ENCODE measurements at places on chromosomes 7 and 10. TPM values are rescaled to one million over a fixed set of nuclear protein-coding genes. Genes with fewer than 3 reads are reported as not detected.

DNA sequence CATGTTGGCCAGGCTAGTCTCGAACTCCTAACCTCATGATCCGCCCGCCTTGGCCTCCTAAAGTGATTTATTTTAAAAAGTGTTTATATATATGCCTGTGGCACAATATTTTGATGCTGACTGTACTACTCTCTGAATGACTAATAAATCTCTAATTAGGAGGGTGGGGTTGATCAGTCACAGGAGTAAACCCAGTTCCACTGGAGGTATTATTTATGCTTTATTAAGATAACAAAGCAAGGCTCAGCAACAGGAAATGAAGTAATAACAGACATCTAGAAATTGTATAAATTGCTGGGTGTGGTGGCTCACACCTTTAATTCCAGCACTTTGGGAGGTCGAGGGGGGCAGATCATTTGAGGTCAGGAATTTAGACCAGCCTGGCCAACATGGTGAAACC lies 26.0 kb upstream of the MCU start:
- no peaks in the 10 kb centered on the region for H3K4me1 ChIP-seq
- H3K27me3 ChIP-seq = no peaks in the 10 kb centered on the region
- DNase-seq = no peak
- H3K27ac ChIP-seq = no peak overlapping the region
- H3K36me3 ChIP-seq = no peaks in the 10 kb centered on the region

DNA sequence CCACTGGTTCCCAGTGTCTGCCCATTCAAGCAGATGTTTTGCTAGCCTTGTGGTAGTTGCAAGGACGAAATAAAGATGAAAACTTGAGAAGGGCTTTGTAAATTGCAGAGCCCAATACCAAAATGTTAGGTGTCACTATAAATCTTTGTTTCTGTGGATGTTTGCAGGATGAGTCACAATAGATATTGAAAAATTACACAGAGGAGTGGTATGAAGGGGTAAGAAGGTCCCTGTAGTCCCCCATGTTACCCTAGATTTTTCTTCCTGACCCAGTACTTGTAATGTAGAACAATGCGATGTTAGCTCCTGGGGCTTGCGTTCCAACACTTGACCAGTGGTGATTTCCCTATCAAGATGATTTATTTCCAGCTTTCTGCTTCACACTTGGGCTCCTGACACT lies 102.6 kb upstream of the LYZL1 start:
- H3K27me3 ChIP-seq = no peaks in the 10 kb centered on the region
- H3K4me3 ChIP-seq = no peak overlapping the region
- no peaks in the 10 kb centered on the region for H3K36me3 ChIP-seq

TFPI2 gene
- total RNA-seq = 3.2 TPM

TNS3 gene
- total RNA-seq = 52.5 TPM

GSTK1 gene
- total RNA-seq = 110 TPM

CLDN3 gene
- 0.80 TPM for total RNA-seq

GRCh38 chr10:12846718-12847117 lies 154.8 kb downstream of the CCDC3 start:
- no peak overlapping the region for H3K4me3 ChIP-seq
- peaks cover 35% of the 10 kb centered on the region for H3K4me1 ChIP-seq
- no peak for DNase-seq
- no peaks in the 10 kb centered on the region for H3K27me3 ChIP-seq
- no peaks in the 10 kb centered on the region for H3K36me3 ChIP-seq
- no peak overlapping the region for H3K27ac ChIP-seq

LRRC18 gene
- not detected for total RNA-seq

GRCh38 chr10:116737627-116738327 lies 4.6 kb downstream of the HSPA12A start:
- DNase-seq = no peak
- no peaks in the 10 kb centered on the region for H3K36me3 ChIP-seq
- peaks cover 4% of the 10 kb centered on the region for H3K4me1 ChIP-seq
- no peaks in the 10 kb centered on the region for H3K27me3 ChIP-seq
- H3K27ac ChIP-seq = no peak overlapping the region

GRCh38 chr10:126908729-126909128 lies 3.5 kb downstream of the DOCK1 start:
- peaks cover 38% of the 10 kb centered on the region for H3K4me1 ChIP-seq
- no peak for DNase-seq
- no peaks in the 10 kb centered on the region for H3K27me3 ChIP-seq
- no peak overlapping the region for H3K27ac ChIP-seq
- H3K36me3 ChIP-seq = no peaks in the 10 kb centered on the region

GRCh38 chr10:110254467-110254866 lies 47.1 kb downstream of the MXI1 start:
- H3K4me3 ChIP-seq = no peak overlapping the region
- DNase-seq = no peak
- peaks cover 49% of the 10 kb centered on the region for H3K4me1 ChIP-seq
- peaks cover 11% of the 10 kb centered on the region for H3K36me3 ChIP-seq
- H3K27ac ChIP-seq = no peak overlapping the region
- no peaks in the 10 kb centered on the region for H3K27me3 ChIP-seq

OR6B1 gene
- total RNA-seq = not detected

DNA sequence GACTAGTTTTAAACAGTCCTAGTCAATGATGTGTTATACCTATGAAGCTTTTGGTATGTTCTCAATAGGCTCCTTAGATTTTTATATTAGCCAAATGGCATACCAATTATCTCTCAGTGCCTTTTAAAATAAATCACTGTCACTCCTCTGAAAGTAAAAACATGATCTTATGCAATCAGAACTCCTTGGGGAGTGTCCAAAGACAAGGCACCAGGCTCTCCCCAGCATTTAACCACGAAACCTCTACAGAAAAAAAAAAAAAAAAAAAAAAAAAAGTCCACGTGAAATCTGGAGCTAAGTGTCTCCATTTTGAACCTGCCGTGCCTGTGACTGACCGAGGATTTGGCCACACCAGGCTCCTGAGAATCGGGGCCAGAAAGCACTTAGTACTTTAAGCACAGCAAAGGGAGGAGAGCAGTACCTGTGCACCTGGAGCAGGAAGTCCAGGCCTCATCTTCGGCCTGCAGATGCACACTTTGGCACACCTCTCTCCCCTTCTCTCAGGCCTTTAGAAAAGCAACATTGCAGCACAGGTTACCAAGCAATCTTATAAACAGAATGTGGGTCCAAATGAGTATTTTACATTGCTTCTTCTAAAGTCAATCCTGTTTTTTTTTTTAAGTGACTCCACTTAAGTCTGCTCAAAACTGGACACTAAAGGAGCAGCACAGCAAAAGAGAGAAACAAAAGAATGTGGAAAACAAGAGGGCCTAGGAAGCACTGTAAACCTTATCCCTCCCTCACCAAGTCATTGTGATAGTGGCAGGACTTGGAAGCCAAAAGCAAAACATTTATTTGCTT lies 1.5 kb downstream of the FAM13C start:
- H3K4me1 ChIP-seq = peaks cover 70% of the 10 kb centered on the region
- DNase-seq = no peak
- peak overlapping the region; percentile 86 for H3K27ac ChIP-seq
- H3K4me3 ChIP-seq = peak overlapping the region; percentile 62

- no peak for DNase-seq
- no peak overlapping the region for H3K27ac ChIP-seq
- no peaks in the 10 kb centered on the region for H3K36me3 ChIP-seq
- H3K4me3 ChIP-seq = no peak overlapping the region
Measured at GRCh38 chr7:31046723-31047122, 5.4 kb upstream of the ADCYAP1R1 start.

- H3K4me1 ChIP-seq = peaks cover 47% of the 10 kb centered on the region
- no peak for DNase-seq
- no peaks in the 10 kb centered on the region for H3K36me3 ChIP-seq
Measured at GRCh38 chr7:28623863-28624262, 211.5 kb downstream of the CREB5 start.

DNA sequence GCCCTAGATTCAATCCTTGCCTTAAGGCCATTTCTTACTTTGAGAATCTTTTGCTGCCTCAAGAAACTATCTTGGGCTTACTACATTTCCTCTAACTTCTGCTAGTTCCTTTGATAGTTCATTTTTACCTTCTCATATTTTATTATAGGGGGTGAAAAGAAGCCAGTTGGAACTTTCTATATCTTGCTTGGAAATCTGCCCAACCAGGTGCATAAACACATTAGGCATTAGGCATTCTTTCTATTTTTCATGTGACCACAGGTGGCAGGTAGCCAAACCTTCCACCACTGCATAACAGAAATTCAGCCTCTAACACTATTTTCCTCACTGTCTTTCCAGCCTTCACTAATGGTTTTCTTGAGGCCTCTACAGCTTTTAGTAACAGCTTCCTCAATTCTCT lies 300.0 kb upstream of the SP8 start:
- no peaks in the 10 kb centered on the region for H3K4me1 ChIP-seq
- no peak overlapping the region for H3K27ac ChIP-seq
- no peak overlapping the region for H3K4me3 ChIP-seq
- H3K36me3 ChIP-seq = no peaks in the 10 kb centered on the region

DNA sequence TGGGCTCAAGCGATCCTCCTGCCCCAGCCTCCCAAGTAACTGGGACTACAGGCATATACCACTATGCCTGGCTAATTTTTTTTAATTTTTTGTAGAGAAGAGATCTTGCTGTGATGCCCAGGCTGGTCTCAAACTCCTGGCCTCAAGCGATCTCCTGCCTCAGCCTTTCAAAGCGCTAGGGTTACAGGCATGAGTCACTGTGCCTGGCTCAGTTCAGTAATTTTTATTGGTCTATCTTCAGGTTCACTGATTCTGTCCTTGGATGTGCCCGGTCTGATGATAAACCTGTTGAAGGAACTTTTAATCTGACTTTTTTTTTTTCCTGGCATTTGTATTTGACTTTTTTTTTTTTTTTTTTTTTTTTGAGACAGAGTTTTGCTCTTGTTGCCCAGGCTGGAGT lies 40.1 kb upstream of the STRIP2 start:
- no peaks in the 10 kb centered on the region for H3K27me3 ChIP-seq
- DNase-seq = no peak

GRCh38 chr7:39033885-39034624 lies 56.3 kb downstream of the POU6F2 start:
- H3K27ac ChIP-seq = no peak overlapping the region
- no peaks in the 10 kb centered on the region for H3K4me1 ChIP-seq
- DNase-seq = no peak
- no peak overlapping the region for H3K4me3 ChIP-seq
- H3K36me3 ChIP-seq = no peaks in the 10 kb centered on the region
- H3K27me3 ChIP-seq = no peaks in the 10 kb centered on the region

CPXM2 gene
- total RNA-seq = 103 TPM

PLXNA4 gene
- total RNA-seq = 6.6 TPM

- H3K4me1 ChIP-seq = peaks cover 40% of the 10 kb centered on the region
- H3K27me3 ChIP-seq = no peaks in the 10 kb centered on the region
- no peak for DNase-seq
- H3K4me3 ChIP-seq = no peak overlapping the region
- H3K27ac ChIP-seq = peak overlapping the region; percentile 51
Measured at GRCh38 chr7:36923943-36924436, 199.7 kb upstream of the AOAH start.

GRCh38 chr7:134991469-134992339 lies 5.4 kb downstream of the AGBL3 start:
- peaks cover 73% of the 10 kb centered on the region for H3K4me1 ChIP-seq
- peak overlapping the region; percentile 60 for H3K27ac ChIP-seq
- no peak overlapping the region for H3K4me3 ChIP-seq
- DNase-seq = no peak
- H3K36me3 ChIP-seq = no peaks in the 10 kb centered on the region
- no peaks in the 10 kb centered on the region for H3K27me3 ChIP-seq

DNA sequence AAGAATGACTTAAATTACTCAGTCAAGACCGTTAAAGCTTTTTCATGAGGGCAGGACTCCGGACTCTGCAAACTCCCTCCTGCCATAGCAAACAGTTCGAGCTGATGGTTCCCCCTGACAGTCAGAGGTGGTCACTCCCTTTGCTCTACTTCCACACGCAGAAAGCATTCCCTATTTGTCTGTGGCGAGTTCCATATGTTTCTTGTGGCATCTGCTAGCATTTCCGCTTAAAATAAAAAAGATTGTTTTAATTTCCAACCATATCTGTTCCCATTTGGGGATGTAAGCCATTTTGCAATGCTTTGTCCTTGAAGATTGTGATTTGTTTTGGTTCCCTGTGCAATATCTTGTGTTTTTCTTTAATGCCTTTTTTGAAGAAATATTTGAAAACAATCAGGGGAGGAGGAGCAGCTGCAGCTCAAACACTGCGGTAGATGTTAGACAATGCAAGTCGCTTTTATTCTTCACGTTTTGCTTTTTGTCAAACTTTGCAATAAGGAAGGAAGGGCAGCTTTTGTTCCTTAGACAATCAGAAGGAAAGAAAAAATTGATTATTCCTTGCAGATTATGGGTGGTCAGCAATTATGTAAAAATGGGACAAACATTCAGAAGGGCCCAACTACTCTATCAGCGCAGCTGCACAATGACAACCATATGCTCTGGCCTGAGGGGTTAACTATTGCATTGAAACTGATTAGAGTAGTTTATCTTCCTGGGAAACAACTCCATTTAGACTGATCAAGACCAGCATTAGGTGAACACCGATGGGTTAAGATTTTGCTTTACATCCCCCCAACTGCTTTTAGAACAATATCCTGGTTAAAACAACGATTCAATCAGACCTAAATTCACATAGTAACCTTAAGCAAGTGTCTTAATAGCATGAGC lies 425.8 kb upstream of the NRP1 start:
- DNase-seq = no peak
- H3K4me3 ChIP-seq = no peak overlapping the region
- no peaks in the 10 kb centered on the region for H3K36me3 ChIP-seq
- no peaks in the 10 kb centered on the region for H3K27me3 ChIP-seq

TMEM176A gene
- total RNA-seq = 34.1 TPM

GRCh38 chr10:59106441-59106840 lies 70.0 kb upstream of the PHYHIPL start:
- no peak overlapping the region for H3K27ac ChIP-seq
- H3K27me3 ChIP-seq = no peaks in the 10 kb centered on the region
- no peak overlapping the region for H3K4me3 ChIP-seq
- no peaks in the 10 kb centered on the region for H3K36me3 ChIP-seq

DNA sequence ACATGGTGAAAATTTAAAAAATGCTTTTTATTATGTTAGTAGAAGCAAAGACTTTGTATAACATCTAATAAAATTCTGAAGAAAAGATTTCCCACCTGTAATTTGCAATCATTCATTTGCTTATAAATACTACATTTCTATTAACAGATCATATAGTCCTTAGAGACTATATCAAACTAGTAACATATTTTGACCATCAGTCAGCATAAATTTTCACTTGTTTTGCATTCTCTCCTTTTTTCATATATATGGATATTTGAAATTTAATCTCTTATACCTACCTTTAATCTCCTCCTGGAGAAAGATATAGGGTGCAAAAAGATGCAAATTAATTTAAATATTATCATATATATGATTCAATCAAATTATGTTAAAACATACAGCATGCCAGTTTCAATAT lies 16.9 kb upstream of the TAS2R16 start:
- H3K27ac ChIP-seq = no peak overlapping the region
- no peak overlapping the region for H3K4me3 ChIP-seq
- H3K36me3 ChIP-seq = no peaks in the 10 kb centered on the region

PPP1R9A gene
- 27.5 TPM for total RNA-seq

- H3K36me3 ChIP-seq = no peaks in the 10 kb centered on the region
- H3K27ac ChIP-seq = no peak overlapping the region
- peaks cover 100% of the 10 kb centered on the region for H3K27me3 ChIP-seq
- H3K4me3 ChIP-seq = peak overlapping the region; percentile 41
- no peak for DNase-seq
Measured at GRCh38 chr10:93063144-93063976, 2.8 kb downstream of the CYP26C1 start.

- no peak for DNase-seq
- H3K27ac ChIP-seq = no peak overlapping the region
- no peak overlapping the region for H3K4me3 ChIP-seq
- H3K27me3 ChIP-seq = no peaks in the 10 kb centered on the region
- no peaks in the 10 kb centered on the region for H3K36me3 ChIP-seq
Measured at GRCh38 chr7:131774419-131775220, 218.2 kb upstream of the PODXL start.

SEMA3C gene
- total RNA-seq = 117 TPM
